ENCODE measurements at places on chromosomes 7 and 10.

GRCh38 chr10:48604991-48605508 is at the start of gene ARHGAP22:
Gene ARHGAP22, minus strand, starts transcription at chr10:48605073. Its CDS starts 277 bp downstream, at chr10:48604796.
- ATAC-seq = peak; percentile 32

DNA sequence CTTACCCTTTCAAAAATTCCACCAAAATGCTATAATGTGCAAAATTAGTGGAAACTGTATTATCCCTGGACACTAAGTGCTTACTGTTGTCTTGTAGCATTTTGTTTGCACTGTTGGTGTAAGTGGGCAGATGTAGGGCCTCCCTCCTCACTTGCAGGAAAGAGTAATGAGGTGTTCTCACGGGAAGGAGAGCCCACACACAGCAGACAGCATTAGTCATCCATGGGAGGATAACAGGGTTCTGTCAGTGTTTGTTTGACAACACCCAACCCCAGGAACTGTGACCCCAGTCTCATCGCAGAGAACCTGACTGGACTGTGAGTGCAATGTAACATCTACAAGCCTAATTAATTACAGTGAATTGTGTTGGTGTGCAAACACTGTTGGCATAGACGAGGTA is 58.7 kb upstream of the VSTM2A start:
- ATAC-seq = no peak

DNA sequence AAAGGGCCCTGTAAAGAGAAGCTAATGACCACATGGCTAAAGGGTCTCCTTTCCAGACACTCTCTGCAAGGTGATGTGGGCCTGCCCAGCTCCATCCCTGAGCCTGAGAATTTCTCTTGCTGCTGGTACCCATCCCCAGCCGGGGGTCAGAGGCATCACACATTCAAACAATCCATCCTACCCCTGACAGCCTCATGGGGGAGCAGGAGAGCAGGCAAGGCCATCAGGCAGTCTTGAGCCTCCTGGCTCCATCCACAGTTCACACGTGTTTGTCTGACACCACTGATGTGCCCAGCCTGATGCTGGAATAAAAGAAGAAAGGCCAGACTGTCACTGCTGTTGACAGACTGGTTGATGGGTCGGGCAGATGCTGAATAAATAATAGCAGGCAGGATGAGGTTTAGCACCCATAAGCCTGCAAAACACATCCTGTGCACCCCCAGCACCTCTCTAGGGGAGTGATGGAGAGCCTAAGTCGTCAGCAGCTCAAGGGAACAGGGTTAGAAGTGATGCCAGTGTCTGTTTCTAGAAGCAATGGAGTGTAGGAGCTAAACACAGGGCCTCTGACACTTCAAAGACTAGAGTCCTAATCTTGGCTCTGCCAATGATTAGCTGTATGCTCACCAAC is 43.5 kb downstream of the TLL2 start:
- ATAC-seq = peak; percentile 68

GRCh38 chr7:139918480-139918879 is 89.4 kb downstream of the TBXAS1 start:
- no peak for ATAC-seq

DNA sequence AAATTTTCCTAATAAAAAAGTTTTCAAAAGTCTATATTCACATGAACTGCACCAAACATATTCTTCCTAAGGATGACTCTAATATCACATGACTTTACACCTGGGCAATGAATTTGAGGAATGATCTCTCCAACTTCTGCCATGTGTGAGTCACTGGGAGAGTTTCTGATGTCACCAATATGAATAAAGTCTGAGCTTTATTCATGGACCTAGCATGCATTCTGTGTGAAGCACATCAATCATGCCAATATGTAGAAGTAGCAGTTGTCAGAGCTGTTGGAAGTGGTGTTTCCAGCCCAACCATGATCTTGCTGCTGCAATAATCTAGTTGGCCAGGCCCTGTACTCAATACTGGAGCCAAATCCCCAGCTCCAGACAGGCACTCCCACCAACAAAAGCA is 91.7 kb upstream of the IFRD1 start:
- ATAC-seq = no peak

- ATAC-seq = peak; percentile 15
Measured at GRCh38 chr7:74178632-74179031, 4.5 kb downstream of the EIF4H start.

DNA sequence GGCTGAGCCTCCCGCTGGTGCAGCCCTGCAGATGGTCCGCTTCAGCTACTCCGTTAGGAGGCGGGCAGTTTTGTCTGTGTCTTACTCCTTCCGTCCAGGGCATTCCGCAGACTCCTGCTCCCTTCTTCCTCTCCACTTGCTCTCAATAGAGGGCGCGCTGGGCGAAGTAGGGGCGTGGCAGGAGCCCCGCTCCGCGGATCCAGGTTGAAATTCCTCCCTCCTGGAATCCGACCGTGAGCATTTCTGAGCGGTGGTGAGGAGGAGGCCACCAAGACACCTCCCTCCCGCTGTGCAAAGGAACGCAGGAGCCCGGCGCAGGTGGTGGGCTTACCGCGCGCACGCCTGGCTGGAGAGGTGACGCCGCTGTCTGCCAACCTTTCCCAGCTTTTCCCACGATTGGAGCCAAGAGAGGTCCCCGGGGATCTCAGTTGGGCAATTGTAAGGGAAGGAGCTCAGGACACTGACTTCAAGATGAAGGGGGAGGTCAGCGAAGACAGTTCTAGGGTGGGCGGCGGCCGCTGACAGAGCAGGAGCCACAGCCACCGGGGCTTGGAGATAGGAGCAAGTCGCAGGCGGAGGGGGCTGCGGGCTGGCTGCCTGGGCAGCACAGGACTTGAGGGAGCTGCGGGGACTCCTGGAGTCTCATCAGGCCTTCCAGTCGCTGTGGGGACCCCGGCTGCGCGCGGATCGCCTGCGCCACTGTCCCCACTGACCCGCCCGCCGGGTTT is 1011.3 kb downstream of the XPNPEP1 start:
- no peak for ATAC-seq

GRCh38 chr10:3241274-3241921 is 68.8 kb upstream of the PITRM1 start:
- no peak for ATAC-seq

DNA sequence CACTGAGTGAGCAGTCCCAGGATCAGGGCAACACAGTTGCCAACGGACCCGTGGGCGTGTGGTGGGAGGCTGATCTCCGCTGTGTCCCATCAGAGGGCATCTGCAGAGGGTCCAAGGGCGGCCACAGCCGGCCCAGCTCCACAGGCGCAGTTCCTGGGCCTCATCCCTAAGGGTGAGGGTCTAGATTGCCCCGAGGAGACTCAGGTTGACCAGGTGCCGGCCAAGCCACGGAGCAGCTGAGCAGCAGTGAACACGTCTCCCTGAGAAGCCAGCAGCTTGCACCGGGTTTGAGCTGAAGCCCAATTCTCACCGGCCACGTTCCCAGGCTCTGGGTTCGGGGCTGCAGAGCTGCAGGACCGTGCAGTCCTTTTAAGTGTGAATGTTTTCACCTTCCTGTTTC is 58.8 kb upstream of the ADGRA1 start:
- ATAC-seq = no peak
